Foreskin keratinocyte (primary cell): ENCODE measurements at places on chromosomes 16 and 17. TPM values are rescaled to one million over a fixed set of nuclear protein-coding genes. Genes with fewer than 3 reads are reported as not detected.

Gene SLFN5
- total RNA-seq: 23.5 and 69.3 TPM in 2 replicates

Gene KRT36
- not detected in 2 replicates for total RNA-seq

Gene CD300H
- total RNA-seq: not detected in 2 replicates

Gene WFIKKN1
- 0.07 TPM in 2 replicates for total RNA-seq

Gene AOC2
- 0.74 and 0.99 TPM in 2 replicates for total RNA-seq

Gene UMOD
- not detected in 2 replicates for total RNA-seq

Gene KCTD19
- total RNA-seq: not detected in 2 replicates

Gene CDH5
- 0.04 TPM in 1 of 2 replicates, not detected in the other for total RNA-seq

Gene KRTAP1-5
- total RNA-seq: not detected in 2 replicates

Gene TBC1D26
- not detected in 2 replicates for total RNA-seq

Gene KRTAP1-3
- total RNA-seq: not detected in 2 replicates

Gene TTLL6
- not detected in 2 replicates for total RNA-seq

Gene HES7
- 1.0 and 1.1 TPM in 2 replicates for total RNA-seq

Gene BEAN1
- 0.10 and 0.14 TPM in 2 replicates for total RNA-seq

Gene METTL2A
- 25.8 and 27.9 TPM in 2 replicates for total RNA-seq

Gene SHBG
- not detected in 2 replicates for total RNA-seq

Gene ACSM2B
- not detected in 2 replicates for total RNA-seq

Gene ACADVL
- 232 and 285 TPM in 2 replicates for total RNA-seq

Gene OR2C1
- total RNA-seq: 0.07 TPM in 1 of 2 replicates, not detected in the other

Gene LRRC36
- not detected in 2 replicates for total RNA-seq

Gene KRTAP9-2
- not detected in 2 replicates for total RNA-seq

Gene CCL15
- not detected in 2 replicates for total RNA-seq

Gene TRPV3
- total RNA-seq: 7.7 and 14.8 TPM in 2 replicates

Gene ITGAX
- total RNA-seq: not detected in 2 replicates

Gene EVPLL
- 0.11 and 0.17 TPM in 2 replicates for total RNA-seq

Gene APOBR
- total RNA-seq: not detected in 2 replicates

Gene DPEP1
- total RNA-seq: not detected in 2 replicates

Gene CDH3
- total RNA-seq: 449 and 561 TPM in 2 replicates

Gene KRT33A
- total RNA-seq: not detected in 2 replicates

Gene KRT20
- total RNA-seq: not detected in 2 replicates

Gene ULK2
- total RNA-seq: 11.2 and 12.4 TPM in 2 replicates

Gene TNP2
- not detected in 2 replicates for total RNA-seq
